Osteoblast (primary cell): ENCODE measurements at places on chromosomes 12 and 14. TPM values are rescaled to one million over a fixed set of nuclear protein-coding genes. Genes with fewer than 3 reads are reported as not detected.

Gene SCN8A
- total RNA-seq = 24.5 and 26.4 TPM in 2 replicates

Gene KLHL33
- 0.36 and 0.59 TPM in 2 replicates for total RNA-seq

DNA sequence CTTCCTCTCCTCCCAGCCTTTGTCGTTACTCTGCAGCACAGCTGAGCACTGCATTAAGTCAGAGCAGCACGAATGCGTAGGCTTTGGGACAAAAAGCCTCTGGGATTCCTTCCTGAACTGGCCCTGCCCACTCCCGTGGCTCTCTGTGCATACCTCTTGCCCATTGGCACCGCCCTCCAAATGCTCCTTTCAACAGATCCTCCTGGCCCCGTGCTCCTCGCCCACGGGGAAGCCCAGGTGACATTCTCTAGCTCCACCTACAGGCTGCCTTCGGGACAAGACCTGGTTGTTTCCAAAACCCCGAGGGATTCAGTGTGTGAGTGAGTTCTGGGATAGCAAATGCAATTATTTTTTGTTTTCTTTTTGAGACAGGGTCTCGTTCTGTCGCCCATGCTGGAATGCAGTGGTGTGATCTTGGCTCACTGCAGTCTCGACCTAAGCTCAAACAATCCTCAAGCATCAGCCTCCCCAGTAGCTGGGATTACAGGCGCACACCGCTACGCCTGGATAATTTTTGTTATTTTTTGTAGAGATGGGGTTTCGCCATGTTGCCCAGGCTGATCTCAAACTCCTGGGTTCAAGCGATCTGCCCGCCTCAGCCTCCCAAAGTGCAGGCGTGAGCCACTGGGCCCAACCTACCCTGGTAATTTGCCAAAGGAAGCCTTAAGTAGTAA lies 17.9 kb upstream of the TDRD9 start:
- no peak for DNase-seq

DNA sequence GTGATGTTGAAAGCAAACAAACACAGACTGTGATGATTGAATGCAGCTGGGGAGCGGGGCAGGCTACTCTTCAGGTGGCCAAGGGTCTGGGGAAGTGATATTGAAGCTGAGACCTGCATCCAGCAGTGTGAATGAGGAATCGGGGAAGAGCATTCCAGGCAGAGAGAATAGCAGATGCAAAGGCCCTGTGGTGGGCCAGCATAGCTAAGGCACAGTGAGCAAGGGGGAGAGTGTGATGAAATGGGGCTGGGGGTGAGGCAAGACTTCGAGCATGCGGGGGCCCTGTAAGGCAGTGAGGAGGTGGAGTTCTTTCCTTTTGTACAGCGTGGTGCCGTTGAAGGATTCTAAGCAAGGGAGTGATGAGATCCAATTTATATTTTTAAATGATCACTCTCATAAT lies 77.4 kb downstream of the KCNK13 start:
- no peak for DNase-seq

DNA sequence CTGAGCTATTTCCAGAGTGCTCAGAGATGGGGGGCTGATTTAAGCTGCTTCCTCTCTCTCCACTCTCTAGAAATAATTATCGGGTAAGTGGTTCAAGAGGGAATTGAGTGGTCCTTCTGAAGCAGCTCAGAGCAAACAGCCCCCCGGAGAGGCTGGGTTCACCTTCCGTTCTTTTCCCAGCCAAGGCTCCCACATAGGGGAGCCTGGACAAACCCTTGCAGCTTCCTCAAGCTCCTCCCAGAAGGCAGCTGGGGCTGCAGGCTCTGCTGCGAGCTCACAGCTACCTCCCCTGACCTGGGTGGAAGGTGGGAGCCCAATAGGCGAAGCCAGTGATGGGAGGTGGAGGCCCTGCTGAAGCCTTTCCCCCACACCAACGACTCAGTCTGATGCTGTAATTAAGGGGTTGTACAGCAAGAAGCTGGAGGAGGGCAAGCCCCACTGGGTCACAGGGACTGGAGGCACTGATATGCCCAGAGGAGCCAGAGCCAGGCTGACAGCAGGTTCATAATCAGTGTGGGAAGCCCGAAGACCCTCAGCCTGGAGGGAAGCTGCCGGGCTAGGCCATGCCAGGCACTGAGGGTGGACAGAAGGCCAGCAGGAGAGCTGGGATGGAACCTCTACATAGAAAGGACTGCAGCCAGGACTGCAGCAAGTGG lies 52.4 kb downstream of the ARL6IP4 start:
- DNase-seq = no peak

DNA sequence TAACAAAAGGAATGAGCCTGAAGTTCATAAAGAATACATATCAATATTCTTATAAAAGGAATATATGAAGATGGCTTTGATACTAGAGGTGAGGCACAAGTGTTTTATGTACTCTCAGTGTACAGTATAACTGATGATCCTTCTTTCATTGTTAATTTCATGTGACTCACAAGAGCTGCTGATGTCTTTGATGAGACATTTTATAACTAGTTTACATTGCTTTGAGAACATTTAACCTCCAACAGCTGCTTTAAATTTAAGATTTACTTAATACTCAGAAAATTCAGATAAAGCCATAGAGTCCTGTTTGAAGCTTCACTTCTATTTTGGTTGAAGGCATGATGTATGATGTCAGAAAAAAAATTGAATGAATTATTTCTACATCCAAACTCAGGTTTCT lies 59.8 kb downstream of the WASHC4 start:
- DNase-seq = no peak

GRCh38 chr12:81723361-81723760 lies 35.8 kb downstream of the PPFIA2 start:
- no peak for DNase-seq
